RKO (cell line): ENCODE measurements at places on chromosomes 4 and X.

DNA sequence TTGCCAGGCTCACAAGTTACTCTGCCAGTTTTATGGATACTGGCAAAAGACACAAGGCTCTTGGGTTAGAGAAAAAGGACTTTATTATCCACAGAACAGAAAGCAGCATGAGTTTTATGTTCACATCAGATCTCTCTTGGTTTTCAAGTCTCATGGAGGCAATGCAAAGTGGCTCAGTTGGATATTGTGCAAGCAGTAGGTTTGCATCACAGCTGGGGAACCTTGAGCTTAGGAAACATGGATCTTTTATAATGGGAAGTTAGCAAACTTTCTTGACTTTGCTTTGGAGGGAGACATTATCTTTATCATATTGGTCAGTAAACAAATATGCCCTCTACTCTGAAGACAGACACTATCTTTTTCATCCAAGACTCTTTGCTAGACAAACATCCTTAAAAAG is 109.2 kb upstream of the GRPR start:
- no peak for DNase-seq

DNA sequence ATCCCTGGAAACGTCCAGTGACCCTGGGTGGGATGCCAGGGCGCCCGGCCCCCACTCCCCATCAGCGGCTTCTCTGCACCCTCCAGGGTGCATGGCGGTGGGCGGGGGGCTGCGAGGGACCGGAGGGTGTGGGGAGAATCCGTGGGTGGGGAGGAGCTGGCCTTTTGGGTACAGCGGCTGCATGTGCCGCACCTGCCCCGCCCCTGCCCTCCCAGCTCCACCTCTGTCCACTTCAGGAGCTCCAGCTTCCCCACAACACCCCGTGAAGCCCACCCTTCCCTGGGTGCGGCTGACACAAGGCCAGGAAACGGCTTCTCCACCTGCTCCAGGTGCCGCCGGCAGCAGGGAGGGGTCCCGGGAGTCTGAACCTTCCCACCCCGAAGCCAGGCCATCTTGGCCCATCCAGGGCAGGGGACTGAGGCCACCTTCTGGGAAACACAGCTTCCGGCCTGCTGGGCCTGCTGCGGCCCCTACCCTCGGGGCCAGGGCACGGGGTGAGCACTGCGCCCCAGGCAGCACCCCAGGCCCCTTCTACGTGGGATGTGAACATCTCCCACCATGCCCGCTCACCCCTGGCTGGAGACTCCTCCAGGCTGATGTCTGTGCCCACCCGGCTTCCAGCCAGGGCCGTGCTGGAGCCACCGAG is 34.6 kb downstream of the CPLX1 start:
- no peak for DNase-seq

DNA sequence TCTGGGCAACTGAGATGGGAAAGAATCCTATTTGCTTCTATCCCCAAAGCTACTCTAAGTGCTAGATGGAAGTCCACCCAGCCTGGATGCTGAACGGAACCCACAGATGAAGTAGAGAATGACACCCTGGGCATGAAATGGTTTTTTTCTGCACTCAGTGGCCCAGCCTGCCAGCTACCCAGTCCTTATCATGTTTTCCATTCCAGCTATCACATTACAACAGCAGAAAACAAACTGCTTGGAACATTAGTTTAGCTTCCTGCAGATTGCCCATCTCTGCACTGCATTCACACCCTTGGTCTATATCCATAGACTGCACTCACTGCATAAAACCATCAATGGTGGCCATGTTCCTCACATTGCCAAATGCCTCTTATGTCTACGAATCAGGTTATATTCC is 79.1 kb downstream of the NYX start:
- DNase-seq, result no peak

GRCh38 chr4:13483136-13483767 is 888 bp downstream of the RAB28 start:
- peak; percentile 56 for DNase-seq

GRCh38 chrX:9745417-9746115 is 20.1 kb downstream of the GPR143 start:
- peak; percentile 31 for DNase-seq

GRCh38 chr4:157819693-157820464 is 352.9 kb downstream of the GASK1B start:
- DNase-seq, result no peak

DNA sequence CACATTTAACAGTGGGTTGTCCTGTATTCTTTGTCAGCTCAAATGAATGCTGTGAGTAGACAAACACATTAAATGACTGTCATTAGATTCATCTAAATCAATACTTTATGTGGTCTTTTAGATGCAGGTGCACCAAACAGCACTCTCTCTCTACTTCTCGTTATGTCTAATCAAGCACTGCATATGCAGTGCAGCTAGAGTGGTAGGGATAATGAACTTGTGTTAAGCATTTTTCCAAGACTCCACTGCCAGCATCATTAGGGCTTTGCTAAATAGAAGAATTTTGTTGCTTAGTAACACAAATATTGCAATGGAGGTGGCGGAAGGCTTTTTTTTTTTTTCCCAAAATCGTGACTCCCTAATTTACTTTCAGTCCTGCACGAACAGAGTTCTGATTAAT is 447.0 kb upstream of the GALNT7 start:
- DNase-seq, result no peak

DNA sequence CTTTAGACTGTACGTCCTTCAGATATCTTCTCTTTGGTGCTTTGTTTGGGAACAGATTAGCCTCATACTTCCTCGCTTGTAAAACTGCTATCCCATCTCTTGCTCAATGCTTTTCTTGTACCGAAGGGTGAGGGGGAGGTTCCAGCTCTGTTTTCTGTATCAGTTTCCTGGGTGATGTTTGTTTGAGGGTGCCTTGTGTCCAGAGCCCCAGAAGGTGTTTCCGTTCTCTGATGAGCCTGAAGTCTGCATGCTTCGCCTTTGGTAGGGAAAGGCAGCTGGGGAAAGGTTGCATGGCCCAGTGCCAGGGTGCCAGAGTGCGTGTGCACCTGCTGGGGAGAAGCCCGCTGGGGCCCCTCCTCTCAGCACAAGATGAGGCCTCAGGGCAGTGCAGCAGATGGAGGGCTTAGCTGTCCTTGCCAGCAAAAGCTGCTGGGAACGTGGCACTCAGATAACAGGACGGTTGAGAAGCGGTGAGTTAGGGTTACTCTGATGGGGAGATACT is 73.7 kb downstream of the TBL1X start:
- DNase-seq, result no peak

DNA sequence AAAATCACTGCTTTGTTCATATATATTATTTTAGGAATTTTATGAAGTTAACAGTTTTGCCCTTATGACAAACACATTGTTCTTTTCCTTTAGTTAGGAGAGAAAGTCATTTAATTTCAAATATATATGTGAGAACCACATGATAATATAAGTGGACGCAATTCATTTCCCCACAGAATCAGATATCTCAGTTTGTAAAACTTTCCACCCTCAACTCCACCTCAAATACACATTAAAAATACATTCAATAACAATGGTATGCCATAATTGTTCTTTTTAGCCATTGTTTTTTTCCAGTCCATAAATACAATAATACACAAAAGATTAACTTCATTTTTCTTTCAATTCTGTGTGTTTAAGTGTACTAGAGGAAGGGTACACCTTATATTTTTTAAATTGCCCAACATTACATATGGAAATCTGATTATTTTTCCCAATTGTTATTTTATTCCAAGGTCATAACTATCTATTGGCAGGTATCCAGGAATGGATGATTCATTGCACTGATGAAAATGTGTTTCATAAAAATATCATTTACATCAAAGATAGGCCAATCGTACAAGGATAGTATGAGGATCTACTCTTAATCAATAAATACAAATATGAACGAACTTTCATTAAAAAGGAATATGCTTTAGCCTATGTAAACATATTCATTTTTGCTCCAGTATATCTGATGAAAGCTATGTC is 125.0 kb downstream of the PPP3CA start:
- DNase-seq, result no peak

DNA sequence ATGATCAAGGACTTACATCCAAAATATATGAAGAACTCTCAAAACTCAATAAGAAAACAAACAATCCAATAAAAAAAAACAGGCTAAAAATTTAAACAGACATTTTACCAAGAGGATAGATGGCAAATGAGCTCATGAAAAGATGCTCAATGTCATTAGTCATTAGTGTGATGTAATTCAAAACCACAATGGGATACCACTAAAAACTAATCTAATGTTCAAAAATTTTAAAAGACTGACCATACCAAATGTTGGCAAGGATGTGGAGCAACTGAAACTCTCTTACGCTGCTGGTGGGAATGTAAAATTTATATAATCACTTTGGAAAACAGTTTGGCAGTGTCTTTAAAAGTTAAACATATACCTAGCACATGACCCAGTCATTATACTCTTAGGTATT is 43.7 kb downstream of the RPS6KA6 start:
- DNase-seq, result no peak

- DNase-seq, result peak; percentile 37
Observed at GRCh38 chr4:77172336-77172735, 15.3 kb downstream of the CCNG2 start.

DNA sequence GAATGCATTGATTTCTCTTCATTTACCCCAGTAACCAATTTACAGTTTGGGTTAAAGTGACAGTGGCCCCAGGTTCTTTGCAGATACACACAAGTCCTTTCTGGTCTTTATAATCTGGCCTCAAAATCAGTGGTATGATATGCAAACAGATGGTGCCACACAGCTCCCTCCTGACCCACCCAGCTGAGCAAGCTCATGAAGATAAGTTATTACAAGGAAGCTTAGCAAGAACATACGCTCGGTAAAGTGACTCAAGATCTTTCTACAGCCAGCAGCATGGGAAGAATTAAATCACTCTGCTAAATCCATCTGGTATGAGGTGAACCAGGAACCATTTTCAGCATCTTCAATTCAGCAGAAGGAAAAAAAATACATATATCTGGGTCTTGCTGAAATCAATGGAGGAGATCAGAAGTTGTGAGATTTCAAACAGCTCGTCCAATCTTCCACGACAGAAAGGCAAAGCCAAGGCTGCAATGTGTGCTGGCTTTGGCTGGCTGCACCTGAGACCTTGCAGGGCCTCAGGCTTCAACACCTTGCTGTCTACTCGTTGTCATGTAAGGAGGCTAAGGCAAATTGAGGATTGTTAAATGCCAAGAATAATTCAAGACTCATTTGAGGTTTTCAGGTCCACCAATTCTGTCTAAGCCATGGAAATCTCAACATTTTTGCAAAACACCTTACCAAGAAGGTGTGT is 28.2 kb downstream of the SEL1L3 start:
- no peak for DNase-seq

DNA sequence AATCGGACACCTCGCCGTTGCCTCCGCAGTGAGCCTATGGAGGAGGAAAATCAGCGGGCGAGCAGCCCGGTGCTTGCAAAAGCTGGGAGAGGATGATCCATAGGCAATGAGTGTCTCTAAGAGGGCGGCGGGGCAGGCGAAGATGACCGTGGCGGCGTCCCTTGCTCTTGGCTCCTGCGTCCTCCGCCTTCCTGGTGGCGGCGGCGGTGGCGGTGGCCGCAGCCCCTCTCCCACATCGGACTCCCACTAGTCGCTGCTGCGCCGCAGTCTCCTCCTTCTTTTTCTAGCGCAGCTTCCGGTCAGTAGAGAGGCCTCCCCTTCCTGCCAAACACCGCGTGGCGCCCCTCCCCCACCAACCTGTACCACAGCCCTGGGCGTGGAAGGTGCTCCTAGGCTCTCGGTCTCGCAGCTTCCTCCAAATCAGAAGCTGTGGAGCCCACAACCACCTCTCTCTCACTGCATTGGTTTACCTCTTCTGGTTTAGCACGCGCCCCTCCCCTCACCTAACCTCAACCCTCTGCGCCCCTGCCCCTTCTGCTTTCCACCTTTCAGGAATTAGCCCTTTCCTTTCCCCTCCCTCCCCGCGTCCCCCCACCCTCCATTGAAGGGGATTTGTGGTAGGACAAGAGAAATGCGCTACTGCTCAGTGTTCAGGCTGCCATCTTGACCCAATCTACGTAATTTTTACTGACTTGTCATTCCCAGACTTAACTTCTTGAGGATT is at the start of gene SPIN3:
TSS of gene SPIN3 (minus strand) at position 271 of the 724 bp plus-strand sequence. CDS start 594 bp downstream, outside the sequence.
- DNase-seq, result peak; percentile 80

DNA sequence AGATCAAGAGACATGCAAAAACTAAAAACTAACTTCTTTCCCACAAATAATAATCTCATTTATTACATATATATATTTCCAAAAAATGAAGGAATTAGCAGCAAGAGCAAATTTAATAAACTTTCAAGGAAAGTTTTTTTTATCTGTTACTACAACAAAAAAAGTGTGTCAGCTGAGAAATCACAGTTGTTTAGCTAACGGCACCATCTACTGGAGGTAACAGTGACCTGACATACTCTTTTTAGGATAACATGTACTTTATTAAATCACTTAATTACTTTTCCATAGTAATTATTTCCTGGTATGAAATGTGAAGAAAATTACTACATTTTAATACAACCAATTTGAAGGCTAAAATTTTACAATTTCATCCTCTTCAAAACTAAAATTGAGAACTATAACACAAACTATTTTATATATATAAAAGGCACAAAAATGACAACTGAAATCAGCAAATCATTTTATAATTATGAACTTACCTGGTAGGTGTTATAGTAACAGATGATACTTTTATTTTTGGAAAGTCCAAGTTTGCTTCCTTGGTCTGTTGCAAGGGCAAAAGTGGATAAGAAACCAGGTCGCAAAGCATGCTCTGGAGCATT is 9.1 kb downstream of the LAMTOR3 start:
- DNase-seq, result peak; percentile 69

GRCh38 chr4:98606894-98607293 is 51.5 kb downstream of the TSPAN5 start:
- no peak for DNase-seq

DNA sequence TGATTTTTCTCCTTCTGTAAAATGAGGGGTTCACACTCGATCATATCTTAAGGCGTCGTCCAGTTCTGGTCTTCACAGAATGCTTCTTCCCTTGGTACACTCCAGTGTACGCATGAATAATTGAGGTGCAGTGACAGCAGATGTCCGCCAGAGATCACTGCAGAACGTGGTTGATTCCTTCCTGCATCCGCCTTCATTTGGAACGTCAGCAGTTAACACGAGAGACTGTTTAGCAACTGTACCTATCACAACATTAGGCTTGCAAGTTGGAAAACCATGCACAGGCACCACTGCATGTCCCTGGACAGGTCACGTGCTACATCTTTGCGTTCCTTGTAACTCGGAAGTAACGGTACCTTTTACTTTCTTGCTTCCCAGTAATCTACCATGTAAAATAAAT is 66.0 kb upstream of the GEMIN8 start:
- DNase-seq, result peak; percentile 76

DNA sequence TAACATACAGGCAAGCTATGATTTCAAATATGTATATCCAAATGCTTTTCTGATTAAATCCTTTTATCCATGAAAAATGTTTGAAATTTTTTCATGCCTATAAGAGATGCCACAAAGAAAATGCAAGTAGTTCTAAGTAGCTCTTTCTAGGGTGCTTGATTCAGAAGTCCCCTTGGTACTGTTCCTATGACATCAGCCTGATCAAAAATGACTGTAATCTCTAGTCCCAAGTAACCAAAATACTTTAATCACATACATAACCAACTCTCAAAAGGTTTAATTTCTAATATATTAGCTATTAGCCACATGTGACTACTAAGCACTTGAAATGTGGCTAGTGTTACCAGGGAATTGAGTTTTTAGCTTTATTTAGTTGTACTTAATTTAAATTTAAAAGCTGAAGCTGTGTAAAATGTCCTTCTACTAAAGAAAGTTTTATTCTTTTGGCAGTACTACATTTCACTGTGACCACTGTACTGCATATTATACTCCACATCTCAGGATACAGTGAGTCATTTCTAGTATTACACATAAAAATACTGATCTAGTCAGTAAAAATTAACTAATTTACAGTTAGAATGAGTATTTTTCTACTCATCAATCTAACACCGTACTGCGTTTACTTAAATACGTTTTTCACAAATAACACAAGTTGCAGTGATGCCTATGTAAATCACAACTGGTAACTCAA is 33.9 kb downstream of the FBXW7 start:
- no peak for DNase-seq

- no peak for DNase-seq
Observed at GRCh38 chrX:31166416-31166815, 94.6 kb upstream of the FTHL17 start.
